T-cell (primary cell): ENCODE measurements at places on chromosomes 1 and 21. TPM values are rescaled to one million over a fixed set of nuclear protein-coding genes. Genes with fewer than 3 reads are reported as not detected.

GRCh38 chr1:12097321-12097720 is 34.2 kb downstream of the TNFRSF8 start:
- H3K4me3 ChIP-seq = no peak overlapping the region
- peaks cover 4% of the 10 kb centered on the region for H3K4me1 ChIP-seq
- H3K27ac ChIP-seq = no peak overlapping the region
- no peaks in the 10 kb centered on the region for H3K27me3 ChIP-seq

DNA sequence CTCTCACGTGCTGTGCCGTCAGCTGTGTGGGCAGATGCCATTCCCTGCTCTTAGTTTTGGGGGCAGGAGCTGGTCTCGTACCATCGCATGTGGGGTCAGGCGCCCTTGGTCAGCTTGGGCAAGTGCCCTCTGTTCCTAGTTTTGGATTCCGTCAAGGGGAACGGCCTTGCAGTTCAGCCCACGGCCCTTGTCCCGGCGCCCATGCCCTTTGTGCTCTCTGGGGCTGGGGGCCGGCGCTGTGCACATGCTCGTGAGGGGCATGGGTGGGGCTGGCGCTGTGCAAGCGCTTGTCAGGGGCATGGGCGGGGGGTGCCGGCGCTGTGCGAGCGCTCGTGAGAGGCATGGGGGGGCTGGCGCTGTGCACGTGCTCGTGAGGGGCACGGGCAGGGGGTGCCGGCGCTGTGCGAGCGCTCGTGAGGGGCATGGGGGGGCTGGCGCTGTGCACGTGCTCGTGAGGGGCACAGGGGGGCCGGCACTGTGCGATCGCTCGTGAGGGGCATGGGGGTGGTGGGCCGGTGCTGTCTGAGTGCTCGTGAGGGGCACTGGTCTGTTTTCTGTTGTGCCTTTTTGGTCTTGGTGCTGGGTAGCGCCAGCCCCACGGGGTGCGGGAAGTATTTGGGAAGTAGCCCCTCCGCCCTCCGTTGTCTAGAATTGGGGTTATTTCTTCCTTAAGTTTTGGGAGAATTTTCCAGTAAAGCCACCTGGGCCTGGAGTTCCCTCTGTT is 29.5 kb upstream of the DIP2A start:
- peaks cover 2% of the 10 kb centered on the region for H3K4me1 ChIP-seq
- no peaks in the 10 kb centered on the region for H3K27me3 ChIP-seq
- no peak for DNase-seq
- H3K27ac ChIP-seq = no peak overlapping the region
- no peak overlapping the region for H3K4me3 ChIP-seq

DNA sequence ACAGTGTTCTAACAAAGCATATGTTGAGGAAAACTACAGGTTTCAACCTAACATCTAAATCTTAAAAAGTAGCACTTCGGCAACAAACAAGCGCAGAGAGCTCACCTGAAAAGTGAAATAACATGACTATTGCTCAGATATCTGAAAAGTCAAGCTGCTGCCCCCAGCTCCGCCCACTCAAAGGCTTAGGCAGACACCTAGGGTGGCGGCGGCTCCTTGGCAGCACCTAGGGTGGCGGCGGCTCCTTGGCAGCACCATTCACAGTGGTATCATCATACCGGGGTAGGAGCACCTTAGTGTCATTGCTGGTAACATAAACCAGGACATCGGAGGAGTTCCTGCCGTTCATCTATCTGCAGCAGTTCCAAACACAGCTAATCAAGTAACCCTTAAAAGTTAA is 4.2 kb upstream of the S100A12 start:
- H3K4me3 ChIP-seq = no peak overlapping the region
- no peak overlapping the region for H3K27ac ChIP-seq
- H3K4me1 ChIP-seq = no peaks in the 10 kb centered on the region
- H3K27me3 ChIP-seq = no peaks in the 10 kb centered on the region
- no peaks in the 10 kb centered on the region for H3K36me3 ChIP-seq
- no peak for DNase-seq

DNA sequence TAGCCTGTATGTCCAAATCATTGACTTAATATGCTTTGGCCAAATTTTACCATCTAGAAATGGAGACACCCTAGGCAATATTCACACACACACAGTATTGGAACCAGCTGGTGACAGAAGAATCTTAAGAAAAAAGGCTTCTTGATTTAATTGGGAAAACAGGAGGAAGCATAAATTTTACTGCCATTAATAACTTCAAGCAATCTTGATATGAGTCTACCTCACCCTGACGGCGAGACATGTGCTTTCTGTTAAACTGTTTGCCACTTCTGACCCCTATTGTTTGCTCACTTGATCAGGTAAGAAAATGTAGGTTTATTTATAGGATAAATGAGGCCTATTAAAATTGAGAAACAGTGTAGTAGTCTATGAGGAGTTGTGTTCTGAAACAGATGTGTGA is 73.2 kb downstream of the KIFAP3 start:
- no peaks in the 10 kb centered on the region for H3K4me1 ChIP-seq
- H3K36me3 ChIP-seq = no peaks in the 10 kb centered on the region
- no peaks in the 10 kb centered on the region for H3K27me3 ChIP-seq
- no peak for DNase-seq

DNA sequence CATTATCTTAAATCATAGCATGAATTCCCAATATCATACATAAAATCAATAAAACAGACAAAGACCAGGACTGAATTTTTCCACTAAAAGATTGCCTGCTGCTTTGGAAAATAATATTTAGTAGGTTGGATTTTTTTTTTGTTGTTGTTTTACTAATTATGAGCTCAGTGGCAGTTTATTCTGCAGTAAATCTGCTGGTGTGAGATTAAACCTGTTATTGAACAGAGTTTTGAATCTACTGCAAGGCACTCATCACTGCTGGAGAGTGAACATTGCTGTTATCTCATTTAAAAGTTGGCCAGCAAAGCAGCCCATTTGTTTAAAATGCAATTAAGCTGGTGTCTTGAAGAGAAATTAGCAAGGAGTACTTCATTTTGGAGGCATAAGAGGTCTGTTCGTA is 986.1 kb downstream of the ADGRL2 start:
- DNase-seq = no peak
- no peaks in the 10 kb centered on the region for H3K27me3 ChIP-seq

DNA sequence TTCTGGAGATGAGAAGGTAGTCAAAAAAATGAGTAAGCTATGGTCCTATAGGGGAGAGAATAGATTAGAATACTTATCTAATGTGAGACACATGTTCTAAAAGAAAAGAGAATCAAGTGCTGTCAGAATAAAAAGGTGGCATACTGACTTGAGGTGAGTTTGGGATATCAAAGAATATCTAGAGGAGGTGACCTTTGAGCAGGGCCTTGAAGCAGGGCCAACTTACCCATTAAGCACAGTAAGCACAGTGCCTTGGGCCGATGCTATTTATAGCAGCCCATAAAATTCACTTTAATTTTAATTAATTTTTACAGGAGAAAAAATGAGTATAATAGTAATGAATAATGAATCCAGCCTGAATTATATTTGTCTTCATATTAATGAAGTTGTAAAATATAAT is 92.2 kb downstream of the XPR1 start:
- no peak overlapping the region for H3K4me3 ChIP-seq
- no peaks in the 10 kb centered on the region for H3K36me3 ChIP-seq
- no peaks in the 10 kb centered on the region for H3K4me1 ChIP-seq

- no peaks in the 10 kb centered on the region for H3K4me1 ChIP-seq
- no peak overlapping the region for H3K4me3 ChIP-seq
- DNase-seq = no peak
- H3K27ac ChIP-seq = no peak overlapping the region
- no peaks in the 10 kb centered on the region for H3K27me3 ChIP-seq
Measured at GRCh38 chr1:90127288-90127953, 132.5 kb downstream of the ZNF326 start.

DNA sequence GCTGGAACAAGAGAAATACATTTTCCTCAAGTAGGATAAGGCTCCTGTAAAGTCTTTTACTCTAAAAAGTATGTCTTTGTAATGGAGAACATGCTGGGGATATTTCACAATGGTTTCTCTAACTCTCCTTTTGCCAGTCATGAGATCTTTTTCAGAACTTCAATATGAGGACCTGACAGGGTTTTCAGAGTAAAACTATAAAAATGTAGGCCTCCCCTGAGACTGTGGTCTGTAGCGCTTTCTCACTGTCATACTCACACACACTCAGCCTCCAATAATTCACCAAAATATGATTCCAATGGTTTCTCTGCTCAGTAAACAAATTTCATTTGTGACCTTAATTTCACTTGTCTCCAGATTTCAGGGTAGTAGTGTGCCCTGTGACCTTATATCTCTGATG is 440.1 kb upstream of the PTBP2 start:
- no peaks in the 10 kb centered on the region for H3K27me3 ChIP-seq
- no peak overlapping the region for H3K4me3 ChIP-seq
- no peaks in the 10 kb centered on the region for H3K36me3 ChIP-seq

GRCh38 chr1:237134929-237135328 is 92.9 kb downstream of the RYR2 start:
- H3K36me3 ChIP-seq = no peaks in the 10 kb centered on the region
- no peak for DNase-seq
- H3K27me3 ChIP-seq = no peaks in the 10 kb centered on the region
- no peak overlapping the region for H3K4me3 ChIP-seq
- no peaks in the 10 kb centered on the region for H3K4me1 ChIP-seq
- no peak overlapping the region for H3K27ac ChIP-seq

DNA sequence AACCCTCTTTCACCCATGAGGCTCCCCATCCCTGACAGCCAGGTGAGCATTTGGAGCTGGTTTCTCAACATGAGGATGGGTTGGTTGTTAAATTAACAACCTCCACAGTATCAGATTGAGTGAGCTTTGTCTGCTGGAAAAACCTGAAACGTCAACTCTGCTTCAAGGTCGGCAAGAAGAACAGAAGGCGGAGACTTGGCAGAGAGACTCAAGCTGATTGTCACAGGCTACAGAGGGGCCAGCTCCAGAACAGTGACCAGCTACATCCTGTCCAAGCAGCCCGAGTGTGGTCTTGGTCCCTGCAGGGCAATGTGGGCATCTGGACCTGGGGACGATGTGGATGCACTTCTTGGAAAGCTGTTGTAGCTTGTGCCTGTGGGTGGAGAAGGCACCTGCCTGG is 36.6 kb upstream of the TMEM51 start:
- H3K27me3 ChIP-seq = no peaks in the 10 kb centered on the region
- no peaks in the 10 kb centered on the region for H3K36me3 ChIP-seq
- H3K4me1 ChIP-seq = no peaks in the 10 kb centered on the region
- H3K27ac ChIP-seq = no peak overlapping the region
- no peak overlapping the region for H3K4me3 ChIP-seq
- no peak for DNase-seq

DNA sequence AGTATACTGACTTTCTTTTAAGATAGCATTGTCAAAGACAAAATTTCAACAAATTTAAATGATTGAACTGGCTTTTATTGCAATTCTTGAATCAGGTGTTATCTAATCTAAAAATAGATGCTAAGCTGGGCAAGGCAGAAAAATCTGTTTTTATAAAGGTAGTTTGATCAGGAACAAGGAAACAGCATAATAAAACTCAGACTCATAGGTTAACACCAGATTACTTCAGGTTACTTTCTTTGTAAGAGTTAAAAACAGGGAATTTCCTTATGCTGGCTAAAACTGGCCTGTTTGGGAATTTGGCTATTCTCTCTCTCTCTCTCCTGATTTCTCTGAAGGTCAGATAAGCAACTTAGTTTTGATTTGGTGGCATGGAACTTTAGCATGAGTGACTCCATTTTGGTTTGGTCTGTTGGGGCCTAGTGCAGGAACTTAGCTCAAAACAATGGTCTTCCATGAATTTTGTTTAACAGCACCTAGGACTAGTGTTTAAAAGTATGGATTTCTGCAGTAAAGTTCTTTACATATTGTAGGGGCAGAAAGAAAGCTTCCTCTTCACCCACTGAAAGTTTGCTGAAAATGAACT is 24.2 kb upstream of the IVNS1ABP start:
- no peak for DNase-seq
- no peaks in the 10 kb centered on the region for H3K36me3 ChIP-seq
- H3K27ac ChIP-seq = no peak overlapping the region
- peaks cover 24% of the 10 kb centered on the region for H3K4me1 ChIP-seq
- H3K27me3 ChIP-seq = no peaks in the 10 kb centered on the region

DNA sequence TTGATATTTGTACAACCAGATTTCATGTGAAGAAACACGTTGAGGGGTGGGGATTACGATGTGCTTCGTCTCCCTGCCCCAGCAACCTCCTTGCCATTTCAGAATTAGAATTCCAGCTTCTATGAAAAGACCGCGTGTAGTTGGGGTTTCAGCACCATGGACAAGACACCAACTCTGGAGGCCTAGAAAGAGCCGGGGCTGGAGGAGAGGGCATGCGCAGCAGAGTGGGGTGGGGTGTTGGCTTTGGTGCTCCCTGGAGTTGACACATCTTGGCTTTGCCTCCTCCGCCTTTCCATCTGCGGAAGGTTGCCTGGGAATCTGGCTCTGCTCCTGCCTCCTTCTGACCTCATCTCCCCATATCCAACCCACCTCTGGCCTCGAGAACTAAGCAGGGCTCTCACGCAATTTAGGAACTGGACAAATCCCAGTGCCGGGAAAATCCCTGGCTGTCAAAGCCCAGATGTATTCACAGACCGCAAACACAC is 11.8 kb downstream of the HTR6 start:
- no peaks in the 10 kb centered on the region for H3K4me1 ChIP-seq
- no peak overlapping the region for H3K4me3 ChIP-seq
- no peak for DNase-seq
- no peaks in the 10 kb centered on the region for H3K36me3 ChIP-seq

DNA sequence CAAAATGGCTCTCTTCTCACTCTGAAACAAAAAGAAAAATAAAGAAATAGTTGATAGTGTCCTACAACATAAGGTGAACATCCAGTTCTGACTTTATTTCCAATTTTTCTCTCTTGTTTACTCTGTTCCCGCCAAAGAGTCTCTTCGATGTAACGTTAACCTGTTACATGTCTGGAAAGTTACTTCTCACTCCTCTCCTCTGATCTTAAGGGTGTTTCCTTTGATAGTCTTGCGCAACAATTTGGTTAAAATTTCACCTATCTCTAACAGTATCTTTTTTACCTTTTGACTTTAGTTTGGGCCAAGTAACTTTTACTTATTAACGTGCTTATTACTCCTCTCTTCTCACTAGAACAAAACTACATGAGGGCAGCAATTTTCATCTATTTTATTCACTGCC is 1450.2 kb downstream of the BRINP3 start:
- H3K4me3 ChIP-seq = no peak overlapping the region
- no peaks in the 10 kb centered on the region for H3K4me1 ChIP-seq
- no peak overlapping the region for H3K27ac ChIP-seq
- no peaks in the 10 kb centered on the region for H3K27me3 ChIP-seq
- H3K36me3 ChIP-seq = no peaks in the 10 kb centered on the region

DNA sequence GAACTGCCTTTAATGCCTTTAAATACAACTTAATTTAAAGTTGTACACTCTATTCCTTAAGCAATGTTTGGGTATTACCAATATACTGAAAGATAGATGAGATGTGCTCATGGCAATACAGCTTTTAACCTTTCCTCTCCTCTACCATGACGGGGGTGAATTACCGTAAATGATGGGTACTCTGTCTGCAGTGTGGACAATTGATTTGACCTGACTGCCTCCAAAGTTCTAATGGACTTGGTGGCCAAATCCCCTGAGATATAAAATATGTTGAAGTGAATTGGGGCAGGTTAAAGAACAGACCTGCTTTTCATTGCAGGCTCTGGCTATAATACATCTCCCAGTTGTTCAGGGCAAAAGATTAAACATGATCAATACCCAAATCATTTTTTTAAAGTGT is 367.4 kb upstream of the NR5A2 start:
- H3K4me1 ChIP-seq = no peaks in the 10 kb centered on the region
- H3K36me3 ChIP-seq = no peaks in the 10 kb centered on the region
- no peaks in the 10 kb centered on the region for H3K27me3 ChIP-seq
- no peak for DNase-seq
- H3K4me3 ChIP-seq = no peak overlapping the region

The SPOCD1 gene
- total RNA-seq = not detected

The GUCA2B gene
- not detected for total RNA-seq

The AKR7A2 gene
- 20.8 TPM for total RNA-seq

The ZNF683 gene
- total RNA-seq = 0.32 TPM

The KCNK2 gene
- not detected for total RNA-seq

The MYOG gene
- total RNA-seq = not detected

The C1QB gene
- total RNA-seq = not detected

The CCDC17 gene
- 8.6 TPM for total RNA-seq

The DNASE2B gene
- total RNA-seq = not detected

The KCNA2 gene
- total RNA-seq = 0.93 TPM
